ENCODE measurements at places on chromosomes 6 and 20. TPM values are rescaled to one million over a fixed set of nuclear protein-coding genes. Genes with fewer than 3 reads are reported as not detected.

GRCh38 chr6:10303608-10304506 lies 111.0 kb downstream of the TFAP2A start:
- H3K27me3 ChIP-seq: no peaks in the 10 kb centered on the region
- no peaks in the 10 kb centered on the region for H3K36me3 ChIP-seq
- no peak for DNase-seq
- no peak overlapping the region for H3K4me3 ChIP-seq

GRCh38 chr6:44667226-44667625 lies 279.7 kb downstream of the CDC5L start:
- no peak for DNase-seq
- no peaks in the 10 kb centered on the region for H3K36me3 ChIP-seq
- no peak overlapping the region for H3K4me3 ChIP-seq
- peaks cover 26% of the 10 kb centered on the region for H3K4me1 ChIP-seq
- no peaks in the 10 kb centered on the region for H3K27me3 ChIP-seq

GRCh38 chr6:37243816-37244370 lies 13.7 kb upstream of the TBC1D22B start:
- peaks cover 26% of the 10 kb centered on the region for H3K4me1 ChIP-seq
- H3K36me3 ChIP-seq: no peaks in the 10 kb centered on the region
- DNase-seq: no peak
- no peaks in the 10 kb centered on the region for H3K27me3 ChIP-seq
- no peak overlapping the region for H3K4me3 ChIP-seq
- peak overlapping the region; percentile 88 for H3K27ac ChIP-seq

- H3K4me3 ChIP-seq: no peak overlapping the region
- DNase-seq: no peak
- no peaks in the 10 kb centered on the region for H3K36me3 ChIP-seq
- no peaks in the 10 kb centered on the region for H3K4me1 ChIP-seq
- no peaks in the 10 kb centered on the region for H3K27me3 ChIP-seq
Measured at GRCh38 chr6:54467384-54467783, 159.1 kb downstream of the TINAG start.

DNA sequence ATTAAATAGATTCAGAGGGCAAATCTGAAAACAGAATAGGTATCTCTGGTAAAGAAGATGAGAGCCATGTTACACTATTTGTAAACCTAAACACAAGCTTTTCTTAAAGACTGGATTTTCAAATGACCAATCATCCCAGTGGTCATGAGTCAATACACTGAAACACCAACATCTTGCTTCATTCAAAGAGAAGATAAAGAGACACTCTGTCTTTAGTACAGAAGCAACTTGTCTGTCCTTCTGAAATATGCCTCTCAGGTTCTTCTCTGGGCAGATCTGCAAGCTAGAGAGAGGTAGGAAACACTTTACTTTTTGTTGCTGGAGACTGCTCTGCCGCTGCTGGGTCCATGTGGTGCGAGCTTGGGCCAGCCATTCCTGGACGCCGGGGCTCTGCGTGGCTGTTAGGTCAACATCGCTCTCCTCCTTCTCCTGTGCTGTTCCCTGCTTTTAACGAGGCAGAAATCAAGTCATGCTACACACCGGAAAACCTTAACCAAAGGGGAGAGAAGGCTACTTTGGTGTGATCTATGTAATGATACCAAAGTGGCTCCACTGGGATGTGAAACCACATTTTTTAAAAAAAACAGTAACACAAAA lies 368.2 kb downstream of the SYNE1 start:
- peaks cover 7% of the 10 kb centered on the region for H3K4me1 ChIP-seq
- no peak overlapping the region for H3K4me3 ChIP-seq
- DNase-seq: no peak

DNA sequence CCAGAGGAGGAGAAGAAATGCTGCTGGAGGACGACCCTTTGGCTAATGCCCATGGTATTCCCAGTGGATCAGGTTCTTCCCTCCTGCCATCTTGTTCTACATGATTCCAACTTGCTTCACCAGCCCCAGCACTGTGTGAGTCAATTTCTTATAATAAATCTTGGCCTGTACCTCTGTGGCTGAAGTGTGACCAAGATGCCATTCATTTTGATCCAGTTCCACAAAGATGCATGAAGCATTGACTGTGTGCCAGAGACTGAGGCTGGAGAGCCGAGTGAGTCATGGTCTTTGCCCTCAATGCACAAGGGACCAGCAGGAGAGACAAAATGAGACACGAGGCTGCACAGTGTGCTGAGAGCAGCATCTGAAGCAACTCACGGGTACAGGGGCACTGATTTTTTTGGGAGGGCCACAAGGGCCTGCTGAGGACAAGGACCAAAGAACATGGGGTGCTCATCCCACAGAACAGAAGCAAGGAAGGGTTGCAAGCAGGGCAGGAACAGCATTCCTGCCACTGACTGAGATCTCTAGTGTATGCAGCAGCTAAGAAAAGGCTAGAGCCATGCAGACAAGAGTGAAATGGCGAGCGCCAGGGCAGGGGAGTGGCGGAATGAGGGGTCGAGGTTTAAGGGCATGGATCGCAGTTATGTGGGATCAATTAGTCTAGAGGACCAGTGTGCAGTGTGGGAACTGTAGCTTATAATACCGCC lies 207.0 kb downstream of the THBS2 start:
- peak; percentile 32 for DNase-seq
- H3K4me1 ChIP-seq: no peaks in the 10 kb centered on the region
- no peak overlapping the region for H3K4me3 ChIP-seq
- no peaks in the 10 kb centered on the region for H3K36me3 ChIP-seq
- no peaks in the 10 kb centered on the region for H3K27me3 ChIP-seq
- H3K27ac ChIP-seq: no peak overlapping the region

- no peaks in the 10 kb centered on the region for H3K4me1 ChIP-seq
- H3K36me3 ChIP-seq: no peaks in the 10 kb centered on the region
- no peaks in the 10 kb centered on the region for H3K27me3 ChIP-seq
- DNase-seq: no peak
Measured at GRCh38 chr20:36275441-36276189, 30.5 kb upstream of the DLGAP4 start.

The CLVS2 gene
- not detected for total RNA-seq

The HS3ST5 gene
- not detected for total RNA-seq

The TSBP1 gene
- total RNA-seq: not detected

Data from thyroid gland (tissue), 4 donors.